KBM-7 (cell line): ENCODE measurements at places on chromosomes 16 and 17.

DNA sequence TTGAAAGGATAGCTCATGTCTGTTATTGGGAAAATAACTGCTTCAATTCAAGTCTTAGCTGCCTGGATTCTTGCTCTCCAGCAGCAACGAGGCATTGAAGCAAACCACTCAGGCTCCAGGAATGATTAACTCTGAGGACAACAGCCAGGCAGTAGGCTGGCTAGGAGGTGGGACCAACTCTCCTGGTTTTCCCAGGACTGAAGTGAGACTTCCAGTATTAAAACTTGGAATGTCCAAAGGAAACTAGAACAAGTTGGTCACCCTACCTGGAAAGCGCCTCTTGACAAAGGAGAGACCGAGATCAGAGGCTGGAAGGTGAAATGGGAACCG, 100.7 kb downstream of the SALL1 start:
- no peak for DNase-seq

- no peak for DNase-seq
Observed at GRCh38 chr16:17160285-17160853, 310.4 kb downstream of the XYLT1 start.

DNA sequence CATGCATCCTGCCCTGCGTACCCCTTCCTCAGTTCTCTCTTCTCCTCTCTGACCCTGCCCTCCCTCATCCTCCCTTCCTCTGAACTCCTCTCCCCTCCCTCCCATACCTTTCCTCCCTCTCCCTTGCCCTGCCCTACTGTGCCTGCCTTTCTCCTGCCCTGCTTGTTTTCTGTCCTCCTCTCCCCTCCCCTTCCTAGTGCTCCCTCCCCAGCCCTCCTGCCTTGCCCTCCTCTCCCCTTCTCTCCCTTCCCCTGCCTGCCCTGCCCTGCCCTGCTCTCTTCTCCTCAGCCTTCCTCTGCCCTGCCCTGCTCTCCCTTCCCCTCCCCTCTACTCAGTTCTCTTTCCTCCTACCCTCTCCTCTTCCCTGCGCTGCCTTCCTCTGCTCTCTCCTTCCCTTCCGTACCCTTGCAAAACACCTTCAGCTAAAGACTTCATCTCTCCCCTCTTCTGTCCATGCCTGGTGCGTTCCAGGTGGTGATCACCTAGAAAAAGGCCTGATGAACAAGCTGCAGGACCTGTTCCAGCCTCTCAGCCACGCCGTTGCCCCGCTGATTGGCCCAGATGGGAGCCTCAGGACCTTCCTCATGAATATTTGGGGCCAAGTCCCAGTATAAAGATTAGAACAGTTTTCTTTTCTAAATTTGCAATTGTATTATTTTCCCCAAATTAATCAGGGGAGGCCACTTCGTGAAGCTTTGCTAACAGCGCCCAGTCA, 290.5 kb downstream of the CPPED1 start:
- no peak for DNase-seq

GRCh38 chr17:70878879-70879278, 709.5 kb downstream of the KCNJ2 start:
- DNase-seq = no peak

- peak; percentile 28 for DNase-seq
Observed at GRCh38 chr17:49450735-49451134, 36.1 kb upstream of the PHB1 start.
